ENCODE measurements at places on chromosomes 6 and 20.

- DNase-seq, result no peak
Measured at GRCh38 chr20:47062226-47062890, 167.7 kb downstream of the EYA2 start.

DNA sequence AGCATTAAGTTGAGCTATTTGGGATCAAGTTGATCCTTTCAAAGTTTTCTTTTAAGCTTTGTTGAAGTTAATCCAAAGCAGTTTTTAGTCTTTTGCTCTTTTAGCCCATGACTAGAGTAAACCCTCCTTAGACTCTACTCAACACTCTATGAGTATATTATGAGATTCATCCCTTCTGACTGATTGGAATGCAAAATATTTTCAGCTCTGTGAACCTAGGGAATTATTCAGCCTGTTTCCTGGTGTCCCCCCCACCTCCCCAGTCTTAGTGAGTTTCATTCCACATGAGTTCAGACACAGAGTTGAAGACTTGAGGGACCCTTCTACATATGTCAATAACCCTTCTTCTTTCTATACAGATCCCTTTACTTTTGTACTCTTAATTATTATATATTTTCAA is 413.7 kb downstream of the RFPL4B start:
- DNase-seq, result no peak

- no peak for DNase-seq
Measured at GRCh38 chr6:167122041-167122826, 662 bp upstream of the CCR6 start.

- no peak for DNase-seq
Measured at GRCh38 chr6:17460862-17461261, 67.5 kb downstream of the CAP2 start.
